ENCODE measurements at places on chromosomes 3 and 15.
A peak's percentile ranks its signal among the peaks of the same experiment; 100 is the strongest.

DNA sequence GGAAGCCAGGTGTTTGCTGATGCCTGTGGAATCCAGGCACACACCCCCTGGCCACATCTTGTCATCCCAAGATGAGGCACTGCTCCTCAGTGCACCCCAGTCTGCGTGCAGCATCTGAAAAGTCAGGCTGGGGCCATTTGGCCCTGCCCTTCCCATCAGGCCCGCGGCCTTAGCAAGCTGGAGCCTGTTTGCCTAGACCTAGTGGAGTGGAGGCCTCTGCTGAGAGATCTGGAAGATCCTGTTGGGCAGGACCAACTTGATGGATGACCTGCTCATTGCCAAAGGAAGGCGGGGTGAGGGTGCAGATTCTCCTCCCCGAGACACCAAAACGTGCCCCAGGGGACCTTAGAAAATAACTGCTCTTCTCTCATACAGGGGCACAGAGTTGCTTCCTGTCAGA is 220.2 kb downstream of the SHQ1 start:
- no peak for DNase-seq

DNA sequence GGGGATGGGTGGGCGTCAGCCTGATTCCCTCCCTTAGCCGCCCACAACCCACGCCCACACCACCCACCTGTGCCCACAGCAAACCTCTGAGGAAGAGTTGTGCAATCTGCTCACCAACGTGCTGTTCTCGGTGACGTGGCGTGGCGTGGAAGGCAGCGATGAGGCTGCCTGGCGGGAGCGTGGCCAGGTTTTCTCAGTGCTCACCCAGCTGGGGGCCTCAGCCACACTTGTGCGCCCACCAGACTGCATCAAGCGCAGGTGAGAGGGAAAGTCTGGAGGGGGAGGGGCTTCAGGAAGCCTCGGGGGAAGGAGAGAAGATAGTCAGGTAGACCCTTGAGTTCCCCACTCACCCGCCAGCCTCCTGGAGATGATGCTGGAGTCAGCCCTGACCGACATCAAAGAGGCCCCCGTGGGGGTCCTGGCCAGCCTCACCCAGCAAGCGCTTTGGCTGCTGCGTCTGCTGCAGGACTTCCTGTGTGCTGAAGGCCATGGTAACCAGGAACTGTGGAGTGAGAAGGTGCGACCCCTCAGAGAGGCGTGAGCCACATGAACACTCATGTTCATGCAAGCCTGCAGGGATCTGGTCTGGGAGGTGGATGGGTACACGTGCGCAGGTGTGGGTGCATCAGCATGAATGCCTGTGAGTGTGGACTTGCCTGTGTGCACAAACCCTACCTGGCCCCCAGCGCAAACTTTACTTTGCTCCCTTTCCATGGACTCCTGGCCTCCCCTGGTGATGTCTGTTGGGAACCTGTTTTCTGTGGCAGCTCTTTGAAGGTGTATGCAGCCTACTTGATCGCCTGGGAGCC is 21.7 kb downstream of the NBEAL2 start:
- DNase-seq = no peak

- no peak for DNase-seq
These were observed 80.2 kb downstream of the CBLB start for GRCh38 chr3:105788593-105788992.

DNA sequence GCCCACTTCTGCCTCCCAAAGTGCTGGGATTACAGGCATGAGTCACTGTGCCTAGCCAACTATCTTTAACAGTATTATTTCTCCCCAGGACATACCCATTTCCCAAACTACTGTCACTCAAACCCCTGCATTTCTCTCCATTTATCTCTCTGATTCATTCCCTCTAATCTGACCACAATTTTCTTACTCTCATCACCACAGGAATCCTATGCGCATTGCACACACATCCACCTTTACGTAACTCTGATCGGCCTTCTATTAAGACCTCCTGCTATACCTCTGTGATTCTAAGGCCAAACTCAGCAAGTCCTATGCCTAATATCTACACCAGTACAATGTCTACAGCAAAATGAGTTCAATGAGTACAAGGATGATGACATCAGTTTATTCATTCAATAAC is 235.0 kb downstream of the ULK4 start:
- peak; percentile 17 for DNase-seq

- no peak for DNase-seq
These were observed 4.7 kb downstream of the FOXL2 start for GRCh38 chr3:138942271-138942670.

GRCh38 chr3:63914312-63914711 is 2.1 kb upstream of the SCAANT1 start:
- no peak for DNase-seq

DNA sequence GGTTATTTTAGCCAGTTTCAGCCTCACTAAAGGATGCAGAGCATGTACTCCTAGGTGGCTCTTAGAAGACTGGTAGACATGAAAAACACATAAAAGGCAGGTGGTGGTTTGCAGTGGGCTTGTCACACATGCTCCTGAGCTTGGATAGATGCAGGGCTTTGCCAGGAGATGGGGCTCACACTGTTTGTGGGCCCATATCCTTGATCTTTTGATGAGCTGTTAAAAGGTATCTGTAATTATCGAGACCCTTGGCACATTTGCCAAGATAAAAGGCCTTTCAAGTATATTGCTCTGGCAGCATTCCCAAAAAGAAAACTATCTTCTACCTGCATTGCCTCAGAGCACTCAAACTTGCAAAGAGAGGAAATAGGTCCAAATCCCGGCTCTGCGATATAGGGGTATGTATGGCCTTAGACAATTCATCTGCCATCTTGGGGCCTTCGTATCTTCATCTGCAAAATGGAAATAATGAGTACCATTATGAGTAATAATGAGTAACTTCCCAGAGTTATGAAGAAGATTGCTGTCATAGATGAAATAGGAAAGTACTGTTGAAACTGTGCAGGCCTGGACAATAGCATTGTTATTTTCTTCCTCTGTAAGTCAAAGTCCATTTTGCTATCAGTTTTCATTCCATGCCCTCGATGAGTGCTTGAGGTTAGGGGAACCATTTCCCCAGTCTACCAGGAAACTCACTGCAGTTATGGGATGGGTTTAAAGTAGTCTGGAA is 172.7 kb downstream of the SYNPR start:
- DNase-seq = no peak

GRCh38 chr15:37097144-37097919 is 3.0 kb downstream of the MEIS2 start:
- no peak for DNase-seq

- no peak for DNase-seq
These were observed 110.8 kb downstream of the DUT start for GRCh38 chr15:48442011-48442410.

- no peak for DNase-seq
These were observed 14.5 kb downstream of the HIGD2B start for GRCh38 chr15:72671525-72671924.

GRCh38 chr15:34818526-34818925 is 23.2 kb upstream of the ACTC1 start:
- DNase-seq = no peak

- no peak for DNase-seq
These were observed 15.1 kb downstream of the NMD3 start for GRCh38 chr3:161236240-161236639.

DNA sequence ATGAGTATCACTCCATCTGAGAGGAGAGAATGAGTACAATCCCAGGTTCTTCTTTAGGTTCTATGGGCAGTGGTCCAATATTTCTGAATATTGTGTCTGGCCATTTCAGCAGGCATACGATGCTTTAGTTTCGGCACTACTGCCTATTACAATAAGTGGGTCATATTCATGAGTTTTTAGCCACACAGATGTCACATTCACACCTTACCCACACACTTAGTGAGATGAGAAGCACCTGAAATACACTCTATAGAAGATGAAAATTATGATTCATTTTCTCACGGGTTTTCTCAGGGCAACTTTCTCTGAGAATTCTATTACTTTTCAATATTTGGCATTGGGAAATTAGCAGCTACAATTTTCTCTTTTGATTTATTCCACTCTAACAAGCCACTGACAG is 132.2 kb downstream of the TGFBR2 start:
- no peak for DNase-seq

GRCh38 chr15:30991255-30992235 is at the start of gene MTMR10:
Gene MTMR10, minus strand, starts transcription at chr15:30991628. Its CDS starts 122 bp downstream, at chr15:30991506.
- no peak for DNase-seq

DNA sequence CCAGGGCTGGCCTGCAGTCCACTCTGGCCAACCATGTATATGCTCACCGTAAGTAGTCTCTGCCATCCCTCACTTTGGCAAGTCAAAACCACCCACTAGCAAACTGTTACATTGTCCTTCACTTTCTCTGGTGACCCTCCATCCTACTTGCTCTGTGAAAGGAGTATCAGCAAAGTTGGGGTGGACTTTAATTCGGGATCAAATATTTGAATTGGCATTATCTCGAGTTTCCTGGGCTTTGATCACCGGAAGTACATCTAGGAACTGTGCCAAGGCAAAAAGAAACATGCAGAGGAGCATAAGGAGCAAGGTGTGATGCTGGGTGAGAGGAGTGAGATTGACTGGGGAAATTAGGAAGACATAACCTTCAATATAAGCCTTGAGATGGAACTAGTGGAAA is 188.9 kb upstream of the P2RY1 start:
- no peak for DNase-seq

- DNase-seq = no peak
These were observed 75.9 kb downstream of the NCEH1 start for GRCh38 chr3:172634948-172635347.

DNA sequence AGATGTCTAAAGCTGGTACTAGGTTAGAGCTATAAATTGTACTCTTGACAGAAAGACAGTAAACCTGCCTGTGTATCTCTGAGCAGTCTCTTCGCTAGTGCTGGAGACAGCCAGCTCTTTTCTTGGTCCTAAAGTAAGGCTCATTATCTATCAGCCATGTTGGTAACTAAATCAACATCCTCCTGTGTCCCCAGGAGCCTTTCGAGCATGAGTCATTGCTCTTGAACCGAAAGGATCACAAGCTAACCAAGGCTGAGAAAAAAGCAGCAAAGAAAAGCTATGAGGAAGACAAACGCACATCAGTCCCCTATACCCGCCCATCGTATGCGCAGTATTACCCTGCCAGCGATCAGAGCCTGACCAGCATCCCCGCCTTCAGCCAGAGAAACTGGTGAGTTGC is 25.0 kb upstream of the TEX264 start:
- no peak for DNase-seq

DNA sequence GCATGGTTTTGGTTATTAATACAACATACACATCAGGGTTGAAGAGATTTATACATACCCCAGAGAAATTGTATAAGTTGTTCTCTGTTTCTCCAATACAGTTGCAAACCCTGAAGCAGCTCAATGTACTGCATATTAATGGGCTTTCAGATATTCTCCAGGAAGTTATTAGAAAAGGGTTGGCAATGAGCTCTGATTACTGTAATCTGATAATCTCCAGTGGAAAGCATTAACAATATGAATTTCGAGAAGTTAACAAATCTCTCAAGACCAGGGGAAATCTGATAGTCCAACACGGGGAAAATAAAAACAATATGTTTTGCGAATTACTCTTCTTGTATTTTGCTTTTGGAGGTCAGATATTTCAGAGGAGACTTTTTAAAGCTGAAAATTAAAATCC is 950.1 kb downstream of the TBL1XR1 start:
- no peak for DNase-seq

GRCh38 chr3:46091741-46092701 is 64.7 kb upstream of the XCR1 start:
- no peak for DNase-seq

DNA sequence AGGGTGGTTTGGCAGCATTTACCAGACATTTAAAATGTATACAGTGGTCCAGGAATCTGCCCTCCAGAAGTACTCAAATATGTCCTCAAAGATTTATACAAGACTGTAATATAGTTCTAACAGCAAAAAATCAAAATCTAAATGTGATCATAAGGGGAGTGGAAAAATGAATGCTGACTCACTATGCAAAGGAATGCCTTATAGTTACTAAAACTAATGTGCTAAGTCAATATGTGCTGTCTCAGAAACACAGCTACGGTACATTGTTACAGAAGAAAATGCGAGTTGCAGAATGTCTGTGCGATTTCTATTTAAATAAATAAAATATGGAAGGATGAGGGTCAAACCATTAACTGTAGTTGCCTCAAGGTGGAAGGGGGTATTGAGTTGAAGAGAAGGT is 230.1 kb upstream of the UBE2E1 start:
- no peak for DNase-seq

- DNase-seq = no peak
These were observed 12.6 kb downstream of the IL12A start for GRCh38 chr3:160001148-160001760.

- no peak for DNase-seq
These were observed 31.3 kb downstream of the SMAD3 start for GRCh38 chr15:67096546-67097294.

GRCh38 chr3:23991306-23991682 is 46.2 kb downstream of the NR1D2 start:
- DNase-seq = no peak

- no peak for DNase-seq
These were observed 27.4 kb downstream of the CGNL1 start for GRCh38 chr15:57403566-57404325.

- no peak for DNase-seq
These were observed 728 bp downstream of the TRANK1 start for GRCh38 chr3:36944012-36944640.

GRCh38 chr3:129263161-129263910 is 13.9 kb downstream of the COPG1 start:
- DNase-seq = no peak

Data from non-pigmented ciliary epithelial cell (primary cell).